ENCODE measurements at places on chromosomes 6 and 20. TPM values are rescaled to one million over a fixed set of nuclear protein-coding genes. Genes with fewer than 3 reads are reported as not detected.

- DNase-seq, result no peak
These were observed 77.9 kb upstream of the B3GAT2 start for GRCh38 chr6:71034563-71035345.

DNA sequence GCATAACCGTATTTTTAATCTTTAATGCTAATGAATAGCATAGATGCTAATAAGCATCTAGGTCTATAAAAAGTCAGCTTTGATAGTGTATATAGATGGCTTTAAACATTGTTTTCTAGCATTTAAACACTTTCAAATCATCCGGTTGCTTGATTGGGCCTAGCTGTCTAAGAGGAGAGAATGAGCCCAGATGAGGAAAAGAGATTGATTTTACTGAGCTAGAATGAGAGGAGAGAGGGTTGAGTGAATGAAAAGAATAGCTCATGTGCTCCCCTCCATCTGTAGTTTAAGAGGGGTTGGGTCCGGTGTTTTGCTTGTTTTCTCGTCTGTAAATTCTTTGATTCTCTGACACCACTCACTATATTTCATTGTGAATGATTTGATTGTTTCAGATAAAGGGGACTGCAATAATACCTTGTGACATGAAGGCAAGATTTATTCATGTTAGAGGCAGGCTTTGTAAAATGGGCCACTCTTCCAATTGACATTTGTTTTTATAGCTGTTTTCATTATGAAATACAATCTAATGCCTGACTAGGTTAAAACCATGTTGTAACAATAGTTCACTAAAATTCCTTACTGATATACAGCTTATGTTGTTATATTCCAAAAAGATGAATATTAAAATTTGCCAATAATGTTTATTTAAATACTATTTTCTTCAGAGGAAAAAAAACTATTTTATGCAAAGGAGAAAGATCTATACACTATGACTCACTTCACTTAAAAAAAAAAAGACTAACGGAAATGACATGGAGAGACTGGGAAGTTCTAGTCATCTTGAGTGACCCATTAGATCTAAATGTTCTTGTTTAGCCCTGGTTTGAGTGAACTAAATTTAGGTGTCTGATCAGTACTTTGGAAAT lies 3.2 kb downstream of the PTPN1 start:
- no peak for DNase-seq

The ZNF391 gene
- total RNA-seq, result 2.1 TPM

The C2 gene
- 282 TPM for total RNA-seq

The LPA gene
- not detected for total RNA-seq

The TNXB gene
- 162 TPM for total RNA-seq

The BPIFB4 gene
- total RNA-seq, result not detected

Data from upper lobe of right lung (tissue), 1 donor.